ENCODE measurements at places on chromosomes 2 and 18.

DNA sequence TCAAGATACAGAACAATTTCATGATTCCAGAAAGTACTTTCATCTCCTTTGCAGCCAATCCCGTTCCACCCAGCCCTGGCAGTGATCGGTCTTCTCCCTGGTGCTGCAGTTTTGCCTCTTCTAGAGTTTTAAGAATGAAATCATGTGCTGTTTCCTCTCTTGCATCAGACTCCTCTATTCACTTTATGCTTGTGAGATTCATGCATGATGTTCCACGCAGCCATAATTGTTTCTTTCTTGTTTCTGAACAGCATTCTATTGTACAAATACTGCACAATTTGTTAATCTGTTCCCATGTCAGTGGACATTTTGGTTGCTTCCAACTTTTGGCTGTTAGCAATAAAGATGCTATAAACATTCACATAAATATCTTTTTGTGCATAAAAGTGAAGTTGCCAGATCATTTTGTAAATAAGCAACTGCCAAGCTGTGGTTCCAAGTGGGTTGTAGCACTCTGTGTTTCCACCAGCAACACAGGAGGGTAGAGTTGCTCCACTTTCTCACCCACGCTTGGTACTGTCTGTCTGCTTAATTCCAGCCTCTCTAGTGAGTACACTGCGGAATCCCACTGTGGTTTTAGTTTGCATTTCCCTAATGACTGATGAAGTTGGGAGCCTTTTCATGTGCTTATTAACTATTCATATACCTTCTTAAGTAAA, 104.5 kb downstream of the TWIST2 start:
- DNase-seq = no peak

GRCh38 chr2:33062665-33063250, 116.0 kb downstream of the LTBP1 start:
- DNase-seq = no peak

DNA sequence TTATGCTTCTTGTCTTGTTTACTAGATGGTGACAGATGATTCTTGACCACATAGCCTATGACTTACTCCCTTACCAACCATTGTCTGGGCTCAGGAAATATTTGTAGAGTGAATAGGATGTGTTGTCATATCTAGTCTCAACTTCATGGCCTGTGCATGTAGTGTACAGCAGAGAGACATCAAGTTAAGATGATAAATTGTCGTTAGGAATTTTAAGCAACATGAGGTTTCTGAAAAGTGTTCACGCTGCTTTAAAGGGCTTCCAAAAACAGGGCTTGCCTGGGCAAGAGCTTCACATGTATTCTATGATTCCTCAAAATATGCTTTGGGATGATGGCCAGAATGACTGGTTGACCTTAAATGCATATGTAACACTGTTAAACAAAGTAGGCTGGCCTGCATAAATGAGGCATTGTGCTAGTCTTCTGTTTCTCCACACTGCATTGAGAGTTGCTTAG, 424.0 kb downstream of the RND3 start:
- DNase-seq = no peak

DNA sequence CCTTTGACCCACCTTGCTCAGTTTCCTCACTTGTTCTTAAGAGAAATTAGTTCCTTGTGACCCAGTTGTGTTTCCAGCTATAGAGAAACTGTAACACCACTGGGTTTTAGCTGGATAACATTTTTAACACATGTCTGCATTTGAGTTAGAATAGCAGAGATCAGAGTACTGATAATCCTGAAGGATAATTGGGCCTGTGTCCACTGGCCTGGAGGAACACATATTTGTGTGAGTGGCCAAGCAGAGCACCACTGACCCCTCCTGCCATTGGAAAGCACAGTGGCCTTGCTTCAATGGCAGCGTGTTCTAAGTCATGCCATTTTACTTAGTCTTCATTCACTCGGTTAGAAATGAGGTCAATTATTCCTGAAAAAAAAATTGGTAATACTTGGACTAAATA, 42.6 kb downstream of the PKP4 start:
- no peak for DNase-seq

DNA sequence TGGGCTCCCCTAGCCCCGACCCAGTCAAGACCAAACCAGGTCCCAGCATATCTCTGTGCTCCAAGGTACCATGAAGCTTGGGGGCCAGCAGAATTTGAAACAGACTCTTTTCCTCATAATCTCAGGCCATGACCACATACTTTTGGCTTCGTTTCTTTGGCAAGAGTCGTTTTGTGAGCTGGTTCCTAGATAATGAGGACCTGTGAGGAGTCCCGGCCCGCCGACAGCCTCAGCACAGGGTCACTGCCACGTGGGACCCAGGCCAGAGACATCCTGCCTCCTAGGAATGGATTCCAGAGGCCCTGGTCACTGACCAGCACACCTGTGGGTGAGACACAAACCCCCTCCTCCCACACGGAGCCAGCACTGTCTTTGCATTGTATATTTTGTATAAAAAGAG, 73.5 kb downstream of the VAPA start:
- no peak for DNase-seq
